ENCODE measurements at places on chromosomes 1 and 21.
A peak's percentile ranks its signal among the peaks of the same experiment; 100 is the strongest.

DNA sequence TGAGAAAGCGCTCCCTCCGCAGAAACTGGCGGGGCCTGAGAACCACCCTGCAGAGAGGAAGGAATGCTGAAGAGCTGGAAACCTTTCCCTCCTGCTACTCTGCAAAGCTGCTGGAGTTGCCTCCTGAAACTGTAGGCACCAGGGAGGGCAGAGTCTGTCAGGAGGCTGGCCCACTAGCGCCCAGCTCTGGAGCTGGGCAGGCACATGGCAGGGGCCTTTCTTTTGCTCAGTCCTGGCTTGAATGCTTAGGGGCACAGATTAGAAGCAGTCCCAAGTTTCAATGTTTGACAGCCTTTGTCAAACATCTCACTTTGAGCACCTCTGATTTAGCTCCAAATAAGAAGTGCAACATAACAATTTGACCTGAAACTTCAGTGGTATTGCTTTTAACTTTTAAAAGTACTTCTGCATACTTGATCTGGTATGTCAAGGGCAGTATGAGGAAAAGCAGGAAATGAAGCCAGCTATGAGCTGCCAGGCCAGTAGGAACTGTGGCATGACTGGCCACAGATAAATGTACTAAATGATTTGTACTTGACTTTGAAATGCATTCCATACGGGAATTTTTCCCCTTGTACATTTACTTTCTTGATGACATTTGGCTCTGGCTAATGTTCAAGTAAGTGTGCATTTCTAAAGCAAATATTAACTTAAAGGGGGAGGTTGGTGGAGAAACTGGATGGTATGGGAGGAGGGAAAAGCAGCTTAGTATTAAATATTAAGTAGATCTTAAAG lies 7.2 kb downstream of the C1orf116 start:
- peak; percentile 13 for DNase-seq

- no peak for DNase-seq
Measured at GRCh38 chr1:167517535-167518330, 596 bp downstream of the CD247 start.

DNA sequence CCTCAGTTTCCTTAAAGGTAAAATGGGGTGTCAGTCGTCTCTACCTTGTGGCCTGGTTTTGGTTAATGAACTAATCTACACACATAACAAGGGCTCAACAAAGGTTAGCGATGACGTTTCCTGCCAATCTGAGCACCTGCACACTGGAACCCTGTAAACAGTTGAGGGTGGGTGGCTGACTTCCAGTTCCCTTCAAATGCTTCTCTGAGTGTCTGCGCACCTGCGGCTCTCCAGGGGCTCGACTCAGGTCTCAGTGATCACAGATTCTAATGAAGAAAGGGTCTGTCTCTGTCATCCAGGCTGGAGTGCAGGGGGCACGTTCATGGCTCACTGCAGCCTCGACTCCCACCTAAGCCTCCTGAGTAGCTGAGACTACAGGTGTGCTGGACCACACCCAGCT lies 3.3 kb upstream of the AGPAT3 start:
- DNase-seq: no peak

DNA sequence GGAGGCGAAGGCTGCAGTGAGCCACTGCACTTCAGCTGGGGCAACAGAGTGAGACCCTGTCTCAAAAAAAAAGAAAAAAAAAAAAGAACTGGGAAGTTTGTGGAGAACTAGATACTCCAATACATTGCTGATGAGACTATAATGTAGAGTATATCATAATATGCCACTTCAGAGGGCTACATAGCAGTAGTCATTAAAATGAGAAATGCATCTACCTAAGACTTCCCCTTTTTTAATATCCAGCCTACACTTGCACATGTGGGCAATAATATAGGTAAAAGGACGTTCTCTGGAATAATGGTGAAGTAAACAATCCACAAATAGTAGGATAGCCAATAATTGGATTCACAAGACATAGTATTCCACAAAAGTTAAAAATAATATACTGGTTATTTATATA lies 311.0 kb downstream of the HLX start:
- DNase-seq: no peak

- DNase-seq: no peak
Measured at GRCh38 chr1:219931033-219931432, 2.7 kb upstream of the SLC30A10 start.

- DNase-seq: peak; percentile 79
Measured at GRCh38 chr1:61254634-61255357, 172.4 kb downstream of the NFIA start.

- no peak for DNase-seq
Measured at GRCh38 chr1:22331618-22332423, 119.8 kb upstream of the ZBTB40 start.

DNA sequence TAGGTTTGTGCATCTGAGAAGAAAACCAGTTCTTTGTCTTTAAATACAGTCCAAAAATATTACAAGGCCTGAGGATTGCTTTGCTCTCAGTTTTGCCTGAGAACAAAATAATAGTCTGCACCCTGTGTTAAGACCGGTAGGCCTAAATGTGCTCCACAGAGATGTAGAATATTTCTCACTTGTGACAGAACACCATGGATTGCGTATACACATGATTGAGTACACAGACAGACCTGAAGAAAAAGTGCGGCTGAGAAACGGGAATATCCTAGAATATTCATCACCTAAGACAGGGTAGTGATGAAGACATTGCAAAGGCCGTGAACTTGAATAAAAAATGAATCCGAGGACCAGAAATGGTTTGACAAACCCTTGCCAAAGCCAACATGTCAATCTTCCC lies 155.4 kb downstream of the BRINP3 start:
- DNase-seq: no peak

DNA sequence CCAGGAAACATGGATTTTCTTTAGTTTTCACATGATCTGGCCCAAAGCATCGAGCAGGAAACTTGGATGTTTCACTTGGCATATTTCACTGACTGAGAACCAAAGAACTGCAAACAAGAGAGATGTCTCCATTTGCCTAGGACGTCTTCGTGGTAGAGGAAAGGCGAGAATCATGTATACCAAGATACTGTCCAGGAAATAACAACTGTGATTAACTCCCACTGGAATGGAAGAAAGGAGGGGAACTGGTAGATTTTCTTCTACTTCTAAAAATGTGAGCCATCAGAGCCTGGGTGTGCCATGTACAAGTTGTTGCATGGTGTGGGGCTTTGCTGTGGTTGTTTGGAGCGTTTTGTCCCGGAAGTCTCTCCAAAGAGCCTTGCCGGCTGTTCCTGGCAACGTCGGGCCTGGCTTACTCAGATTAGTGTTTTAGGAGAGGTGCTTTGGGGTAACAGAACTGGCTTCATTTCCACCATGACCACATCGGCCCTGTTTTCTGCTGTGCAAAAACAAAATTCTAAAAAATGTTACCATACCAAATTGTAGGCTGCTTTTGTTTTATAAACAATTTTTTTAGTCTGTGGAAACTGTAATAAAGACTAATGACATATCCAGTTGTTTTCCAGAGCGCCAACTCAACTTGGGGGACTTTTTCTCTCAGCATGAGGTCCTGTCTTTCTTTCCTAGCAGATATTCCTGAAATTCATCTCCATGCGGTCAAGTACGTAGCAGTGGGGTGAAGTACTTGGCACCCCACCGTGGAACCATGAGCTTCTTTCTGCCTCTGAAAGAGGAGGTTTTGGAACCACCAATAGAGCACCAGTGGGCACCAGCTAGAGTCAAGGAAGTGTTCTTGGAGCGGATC lies 118.3 kb downstream of the TM2D1 start:
- peak; percentile 8 for DNase-seq

GRCh38 chr1:72466376-72466775 lies 184.0 kb upstream of the NEGR1 start:
- no peak for DNase-seq

- DNase-seq: no peak
Measured at GRCh38 chr1:70431317-70431716, 20.2 kb downstream of the CTH start.

DNA sequence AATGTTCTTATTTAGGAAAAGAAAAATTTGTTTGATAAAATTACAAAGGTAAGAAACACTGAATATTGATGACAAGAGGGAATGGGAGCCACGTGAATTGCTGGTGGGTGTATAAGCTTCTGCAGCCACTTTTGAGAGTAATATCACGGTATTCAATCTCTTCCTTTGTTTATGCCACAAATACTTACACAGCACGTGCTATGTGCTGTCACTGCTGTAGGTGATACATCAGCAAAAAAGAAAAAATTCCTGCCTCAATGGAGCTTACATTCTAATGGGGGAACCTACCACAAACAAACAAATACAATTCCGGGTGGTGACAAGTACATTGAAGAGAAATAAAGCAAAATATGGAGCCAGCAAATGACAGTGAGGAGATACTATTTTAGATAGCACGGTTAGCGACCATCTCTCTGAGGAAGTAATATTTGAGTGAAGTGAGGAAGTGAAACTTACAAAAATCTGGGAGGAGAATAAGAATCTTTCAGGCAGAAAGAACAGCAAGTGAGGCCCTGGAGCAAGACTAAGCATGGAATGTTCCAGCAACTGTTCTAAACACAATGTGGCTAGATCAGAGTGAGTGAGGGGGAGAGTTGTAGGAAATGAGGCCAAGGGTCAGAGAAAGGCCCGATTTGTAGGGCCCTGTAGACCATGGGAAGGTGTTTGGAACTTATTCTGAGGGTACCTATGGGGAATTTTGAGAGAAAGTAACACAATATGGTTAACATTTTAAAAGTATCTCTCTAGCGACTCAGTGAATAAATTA lies 2.6 kb upstream of the FCRLB start:
- no peak for DNase-seq

DNA sequence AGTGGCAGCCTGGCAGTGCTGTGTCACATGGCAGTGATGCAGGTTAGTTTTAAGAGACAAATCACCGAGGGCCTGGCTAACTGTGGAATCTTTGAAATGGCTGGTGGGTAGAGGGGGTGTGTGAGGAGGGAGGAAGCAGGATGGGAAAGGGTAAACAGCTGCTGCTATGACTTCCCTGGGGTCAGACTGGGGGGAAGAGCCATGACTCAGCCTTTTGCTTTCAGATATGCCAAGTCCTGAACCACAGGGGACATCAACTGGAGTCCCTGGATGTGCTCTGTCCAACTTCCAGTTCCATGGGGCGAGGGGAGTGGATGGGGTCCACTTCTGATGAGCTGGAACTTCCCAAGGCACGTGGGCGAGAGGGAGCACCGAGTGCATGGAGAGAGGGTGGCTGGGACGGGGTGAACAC lies 121.1 kb upstream of the ADAR start:
- no peak for DNase-seq

DNA sequence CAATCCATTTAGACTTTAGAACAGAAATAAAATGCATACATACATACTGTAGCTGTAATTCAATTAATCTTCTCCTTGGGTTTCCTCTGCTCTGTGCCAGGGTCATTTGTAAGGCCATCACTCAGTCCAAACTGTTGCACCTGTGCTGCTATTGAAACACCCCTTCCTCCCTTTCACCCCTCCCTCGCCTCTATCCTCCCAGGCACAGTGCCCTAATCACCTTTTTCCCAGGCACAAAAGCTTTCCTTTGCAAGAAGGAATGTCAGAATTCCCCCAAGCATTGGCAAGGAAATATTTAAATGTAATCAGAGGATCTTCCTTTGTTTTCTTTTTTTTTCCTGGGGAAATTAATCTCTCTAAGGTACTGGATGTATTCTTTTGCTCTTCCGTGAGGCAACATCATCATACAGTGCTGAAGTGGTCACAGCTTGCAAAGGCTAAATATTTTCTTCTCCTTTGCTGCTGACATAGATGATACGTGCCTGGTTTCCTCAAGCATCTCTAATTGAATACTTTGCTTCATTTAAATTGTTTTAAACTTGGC lies 339.3 kb upstream of the NR5A2 start:
- DNase-seq: peak; percentile 27

DNA sequence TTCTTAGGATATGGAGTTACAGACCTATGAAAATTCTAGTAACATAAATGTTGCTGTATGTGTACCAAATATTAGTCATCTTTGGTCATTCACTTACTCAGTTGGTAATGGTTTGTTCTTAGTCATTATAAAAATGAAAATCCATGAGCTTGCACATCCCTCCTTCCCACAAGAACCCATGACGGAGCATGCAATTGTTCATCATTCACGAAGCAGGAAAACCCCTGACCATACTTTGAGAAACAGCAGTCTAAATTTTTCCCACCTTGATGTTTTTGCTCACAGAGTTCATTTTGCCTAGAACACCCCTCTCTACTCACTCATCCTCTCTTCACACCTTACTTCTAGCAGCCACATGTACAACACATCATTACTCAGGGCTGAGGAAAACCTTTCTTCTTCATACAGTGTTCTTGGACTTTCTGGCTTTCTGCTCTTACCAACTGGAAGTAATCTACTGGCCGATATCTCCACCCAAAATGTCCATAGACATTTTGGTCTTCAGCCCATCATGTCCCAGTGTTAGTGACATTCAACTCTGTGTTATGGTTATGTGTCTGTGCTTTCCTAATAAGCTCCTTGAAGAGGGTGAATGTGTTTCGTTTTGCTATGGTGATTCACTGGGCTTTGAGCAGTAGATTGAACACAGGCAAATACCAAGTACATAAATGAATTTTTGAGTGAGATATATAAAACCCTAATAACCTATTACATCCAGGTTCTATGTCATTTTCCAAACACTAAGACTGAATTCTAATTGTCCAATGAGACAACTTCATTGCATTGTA lies 189.9 kb downstream of the ZC3H11B start:
- peak; percentile 57 for DNase-seq

DNA sequence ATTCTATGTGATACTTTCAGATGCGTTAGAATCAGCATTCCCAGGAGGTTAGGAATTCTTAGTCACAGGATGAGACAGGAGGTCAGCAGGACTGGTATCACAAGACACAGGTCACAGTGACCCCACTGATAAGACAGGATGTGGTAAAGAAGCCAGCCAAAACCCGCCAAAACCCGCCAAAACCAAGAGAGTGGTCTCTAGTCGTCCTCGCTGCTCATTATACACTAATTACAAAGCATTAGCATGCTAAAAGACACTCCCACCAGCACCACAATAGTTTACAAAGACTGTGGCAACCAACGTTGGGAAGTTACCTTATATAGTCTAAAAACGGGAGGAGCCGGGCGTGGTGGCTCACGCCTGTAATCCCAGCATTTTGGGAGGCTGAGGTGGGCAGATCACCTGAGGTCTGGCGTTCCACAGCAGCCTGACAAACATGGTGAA lies 13.9 kb upstream of the ACTA1 start:
- DNase-seq: no peak

GRCh38 chr1:155694167-155694566 lies 5.3 kb downstream of the DAP3 start:
- no peak for DNase-seq

- no peak for DNase-seq
Measured at GRCh38 chr1:212315907-212316306, 30.7 kb downstream of the PPP2R5A start.

DNA sequence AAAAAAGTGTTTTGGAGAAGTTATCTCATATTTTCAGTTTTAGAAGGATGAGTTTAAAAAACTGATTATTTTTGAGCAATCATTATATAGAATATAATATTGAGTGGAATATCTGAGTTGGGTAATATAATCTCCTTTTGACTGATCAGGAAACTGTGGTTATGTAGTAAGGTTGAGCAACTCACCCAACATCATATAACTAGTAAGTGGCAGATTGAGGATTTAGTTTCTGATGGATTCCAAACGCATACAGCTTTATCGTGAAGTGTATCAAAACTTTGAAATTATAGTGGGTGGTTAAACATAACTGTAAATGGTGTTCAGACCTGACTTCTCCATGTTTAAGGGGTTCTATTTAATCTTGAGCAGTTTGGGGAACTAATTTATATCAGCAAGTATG lies 98.6 kb downstream of the OLFM3 start:
- no peak for DNase-seq
